ENCODE measurements at places on chromosomes 16 and 17.

DNA sequence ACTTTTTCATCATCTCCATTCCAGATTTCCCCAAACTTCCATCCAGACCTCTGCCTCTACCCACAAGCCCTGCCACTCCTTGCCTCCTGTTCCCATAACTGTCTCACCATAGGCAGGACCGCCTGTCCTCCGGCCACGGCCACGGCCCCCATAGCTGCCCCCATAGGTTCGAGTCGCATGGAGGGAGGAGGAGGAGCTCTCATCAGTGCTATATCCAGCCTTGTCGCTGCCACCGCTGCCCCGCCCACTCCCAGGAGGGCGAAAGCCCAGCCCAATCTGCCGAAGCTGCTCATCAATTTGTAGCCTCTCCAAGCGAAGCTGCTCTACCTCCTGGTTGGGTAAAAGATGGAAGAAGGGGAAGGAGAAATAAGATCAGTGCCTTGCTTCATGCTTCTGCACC, 3.4 kb upstream of the SOX15 start:
- DNase-seq, result no peak

GRCh38 chr17:48678141-48678971, 44.0 kb downstream of the PRAC1 start:
- peak; percentile 21 for DNase-seq

- DNase-seq, result no peak
These were observed 20.1 kb downstream of the WFDC1 start for GRCh38 chr16:84314814-84315213.

DNA sequence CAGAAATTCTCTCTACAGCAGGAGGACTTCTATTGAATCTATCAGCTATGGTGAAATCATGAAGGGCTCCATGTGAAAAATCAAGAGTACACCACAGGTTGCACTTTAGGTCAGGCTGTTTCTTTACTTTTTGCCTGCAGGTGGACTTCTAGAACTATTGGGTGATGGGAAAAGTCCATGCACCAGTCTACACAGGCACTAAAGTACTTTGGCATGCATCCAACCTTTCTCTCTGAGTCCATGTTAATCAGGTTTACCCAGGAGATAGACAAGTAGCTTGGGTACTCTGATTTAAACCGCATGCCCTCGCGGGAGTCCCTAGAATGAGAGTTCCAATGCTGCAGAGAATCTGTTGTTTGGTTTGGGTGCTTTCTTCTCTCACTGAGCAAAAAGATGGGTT, 9.1 kb upstream of the ANKFN1 start:
- no peak for DNase-seq

DNA sequence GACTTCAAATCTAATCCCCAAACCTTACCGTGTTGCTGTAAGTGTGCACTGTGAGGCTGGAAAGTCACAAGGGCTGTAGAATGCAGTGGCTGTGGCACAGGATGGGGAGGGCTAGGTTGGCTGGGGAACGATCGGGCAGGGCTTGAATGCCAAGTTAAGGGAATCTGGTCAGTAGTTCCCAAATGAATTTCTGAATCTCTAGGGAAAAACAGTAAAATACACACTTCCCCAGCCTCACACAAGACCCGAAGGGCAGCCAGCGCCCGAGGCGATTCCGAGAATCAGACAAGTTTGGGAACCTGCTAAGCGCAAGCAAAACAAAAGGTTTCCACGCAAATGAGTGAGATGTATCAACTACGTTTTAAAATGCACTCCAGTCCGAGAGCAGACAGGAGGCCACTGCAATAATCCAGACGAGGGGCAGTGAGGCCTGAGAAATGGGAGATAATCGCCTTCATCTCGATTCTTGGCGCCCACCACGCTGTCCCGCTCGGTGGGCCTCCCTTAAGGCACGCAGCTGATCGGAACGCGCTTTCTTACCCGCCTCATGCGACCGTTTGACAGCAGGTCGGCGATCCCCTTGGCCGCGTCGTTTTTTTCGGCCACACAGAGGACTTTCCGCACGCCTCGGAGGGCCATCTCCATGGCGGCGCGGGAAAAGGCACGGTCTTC, 599 bp downstream of the TOP3A start:
- no peak for DNase-seq

GRCh38 chr17:35879773-35880654, at the start of gene CCL5:
TSS of gene CCL5 (minus strand) at chr17:35880360.
- DNase-seq, result no peak

DNA sequence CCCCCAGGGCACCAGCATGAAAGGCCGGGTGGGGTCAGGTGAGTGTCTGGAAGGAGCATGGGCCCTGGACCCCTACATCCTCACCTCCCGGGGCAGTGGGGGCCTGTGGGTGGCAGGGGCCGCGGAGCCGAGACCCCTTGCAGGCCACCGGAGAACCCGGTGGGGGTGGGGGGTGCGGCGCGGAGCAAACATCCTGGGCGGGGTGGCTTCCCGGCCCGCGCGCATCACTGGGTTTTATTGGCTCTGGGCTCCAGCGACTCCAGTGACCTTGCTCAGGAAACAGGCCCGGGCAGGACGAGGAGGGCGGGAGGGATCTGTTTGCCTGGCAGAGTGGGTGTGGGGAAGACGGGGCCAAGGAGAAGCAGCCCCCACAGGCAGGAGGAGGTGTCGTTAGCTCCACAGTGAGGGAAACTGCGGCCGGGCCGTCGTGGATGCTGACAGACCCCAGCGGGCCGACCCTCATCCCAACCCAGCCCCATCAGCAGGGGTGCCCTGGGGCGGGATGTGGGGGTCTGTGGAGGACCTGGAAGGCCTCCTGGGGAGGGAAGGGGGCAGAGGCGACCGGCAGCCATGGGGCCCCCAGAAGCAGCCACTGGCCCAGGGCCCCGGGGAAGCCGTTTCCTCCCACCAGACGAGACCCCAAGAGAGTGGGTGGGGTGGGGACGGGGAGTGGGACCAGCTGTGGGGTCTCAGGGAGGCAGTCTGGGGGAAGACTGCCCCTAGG, 10.6 kb downstream of the SSTR5 start:
- no peak for DNase-seq

DNA sequence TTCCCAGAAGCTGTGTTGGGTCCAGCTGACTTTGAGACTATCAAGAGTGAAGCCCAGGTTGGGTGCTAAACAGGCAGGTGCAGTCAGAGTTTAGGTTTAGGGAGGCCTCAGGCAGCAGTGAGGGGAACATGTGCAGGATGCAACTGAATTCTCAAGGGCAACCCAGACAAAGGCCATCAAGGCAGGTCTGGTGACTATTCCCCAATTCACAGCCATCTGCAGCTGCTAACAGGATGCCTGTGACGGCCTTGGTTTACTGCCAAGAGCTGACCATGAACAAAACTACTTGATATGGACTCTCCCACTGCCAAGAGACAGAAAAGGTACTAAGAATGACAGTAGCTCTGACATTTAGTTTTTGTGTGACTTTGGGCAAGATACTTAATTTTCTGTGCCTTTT, 45.2 kb upstream of the BCAR1 start:
- no peak for DNase-seq

- no peak for DNase-seq
These were observed 48.9 kb downstream of the RABEP1 start for GRCh38 chr17:5330981-5331380.

- DNase-seq, result no peak
These were observed 89.7 kb downstream of the MARCHF10 start for GRCh38 chr17:62718429-62718828.

DNA sequence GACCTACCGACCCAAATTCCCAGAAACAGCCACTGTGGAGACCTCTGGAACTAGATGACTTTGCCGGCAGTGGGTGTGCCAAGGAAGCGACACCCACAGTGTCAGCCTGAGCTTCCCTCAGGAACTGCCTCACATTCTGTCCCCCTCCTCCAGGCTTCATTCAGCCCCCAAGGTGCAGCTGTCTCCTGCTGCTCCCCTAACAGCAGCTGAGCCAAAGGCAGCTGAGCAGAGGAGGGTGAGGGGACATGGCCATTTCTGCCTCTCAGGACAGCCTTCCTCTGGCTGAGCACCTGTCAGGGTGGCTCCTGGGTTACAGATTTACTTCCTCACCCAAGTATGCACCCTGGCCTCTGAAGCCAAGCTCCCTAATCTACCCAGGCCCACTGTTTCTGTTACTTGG, 22.1 kb upstream of the MTMR4 start:
- DNase-seq, result no peak

DNA sequence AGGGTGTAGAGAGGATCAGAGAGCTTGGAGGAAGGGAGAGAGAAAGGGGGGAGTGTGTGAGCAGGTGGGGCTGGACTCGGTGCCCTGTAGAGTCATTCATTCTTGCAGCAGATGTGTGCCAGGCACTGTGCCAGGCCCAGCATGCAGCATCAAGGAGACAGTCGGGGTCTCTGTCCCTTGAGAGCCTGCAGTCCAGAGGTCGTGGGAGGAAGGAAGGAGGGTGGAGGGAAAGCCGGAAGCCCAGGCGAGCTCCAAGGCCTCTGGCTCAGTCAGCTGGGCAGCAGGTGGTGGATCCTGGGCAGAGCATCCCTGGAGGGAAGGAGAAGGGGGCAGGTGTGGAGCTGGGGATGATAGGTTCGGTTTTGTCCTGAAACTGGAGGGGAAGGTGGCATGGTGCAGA, 27.5 kb downstream of the EPN2 start:
- no peak for DNase-seq

DNA sequence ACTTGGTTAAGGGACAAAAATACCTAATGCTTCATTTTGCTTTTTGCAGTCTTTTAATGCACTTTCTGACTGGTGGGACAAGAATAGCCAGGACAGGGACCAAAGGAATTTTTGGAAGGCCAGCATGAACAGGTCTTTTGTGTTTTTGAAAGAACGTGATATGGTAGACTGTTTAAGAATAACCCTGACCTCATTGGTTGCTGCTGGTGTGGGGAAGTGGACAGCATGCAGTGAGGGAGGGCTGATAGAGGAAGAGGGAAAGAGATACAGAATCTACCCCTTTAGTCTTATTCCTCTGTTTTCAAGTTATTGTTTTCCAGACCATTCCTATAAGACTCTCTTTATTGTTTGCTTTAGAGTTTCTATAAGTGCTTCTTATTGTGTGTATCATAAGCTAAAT, 816.2 kb downstream of the CDH11 start:
- DNase-seq, result no peak

GRCh38 chr16:54072237-54072636, 214.3 kb downstream of the IRX3 start:
- DNase-seq, result no peak

DNA sequence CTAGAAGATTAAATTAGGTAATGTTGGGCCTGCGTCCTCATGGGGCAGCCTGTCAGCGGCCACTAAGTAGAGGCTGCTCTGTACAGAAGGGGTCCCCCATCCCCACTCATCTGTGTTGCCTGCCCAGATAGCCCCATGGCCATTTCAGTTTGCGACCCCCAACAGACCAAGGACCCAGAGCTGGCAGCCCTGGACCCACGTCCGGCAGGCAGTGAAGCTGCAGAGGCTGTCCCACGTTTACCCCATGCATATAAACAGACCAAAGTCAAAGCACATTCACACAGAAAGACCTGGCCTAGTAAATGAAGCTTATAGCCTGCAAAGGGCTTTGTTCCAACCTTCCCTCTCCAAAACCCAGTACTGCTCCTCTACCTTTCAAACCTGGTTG, 4.6 kb downstream of the PDF start:
- no peak for DNase-seq

GRCh38 chr16:20260215-20261009, 66.9 kb downstream of the GP2 start:
- DNase-seq, result no peak

GRCh38 chr16:16016388-16016964, 67.1 kb downstream of the ABCC1 start:
- DNase-seq, result no peak

DNA sequence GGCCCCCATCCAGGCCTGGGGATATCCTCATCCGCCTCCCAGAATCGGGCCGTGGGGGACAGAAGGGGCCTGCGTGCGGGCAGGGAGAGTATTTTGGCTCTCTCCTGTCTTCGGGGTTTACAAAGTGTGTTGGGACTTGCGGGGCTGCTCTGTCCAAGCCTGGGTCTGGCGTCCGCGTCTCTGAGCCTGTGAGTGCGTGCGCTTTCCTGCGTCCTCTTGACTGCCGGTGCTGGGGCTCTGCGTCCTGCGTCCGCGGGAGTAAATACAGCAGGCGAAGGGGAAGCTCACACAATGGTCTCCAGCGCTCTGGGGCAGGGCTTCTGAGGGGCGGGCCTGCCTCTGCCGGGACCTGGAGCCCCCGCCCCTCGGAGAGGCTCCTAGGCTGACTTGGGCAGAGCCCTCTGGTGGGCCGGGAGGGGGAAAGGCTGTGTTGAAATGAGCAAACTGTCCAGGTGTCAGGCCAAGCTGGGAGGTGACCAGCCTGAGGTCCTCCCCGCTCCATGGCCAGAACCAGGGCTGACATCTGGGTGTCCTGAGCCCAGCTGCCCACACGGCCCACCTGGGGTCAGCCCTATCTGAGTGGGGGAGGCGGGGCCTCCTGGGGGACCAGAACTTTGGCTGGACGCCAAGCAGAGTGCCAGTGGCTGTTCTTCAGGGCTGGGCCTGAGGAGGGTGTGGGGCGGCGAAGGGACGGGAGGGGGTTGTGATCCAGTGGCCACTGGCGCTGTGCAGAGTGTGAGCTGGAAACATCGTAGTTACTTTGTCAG, 233.6 kb downstream of the SEC14L1 start:
- no peak for DNase-seq

- DNase-seq, result no peak
These were observed 52.3 kb upstream of the ARL6IP1 start for GRCh38 chr16:18853694-18854093.

- no peak for DNase-seq
These were observed 174.9 kb upstream of the CIBAR2 start for GRCh38 chr16:85286951-85287814.

- no peak for DNase-seq
These were observed 173.7 kb downstream of the CDK5R1 start for GRCh38 chr17:32660496-32660985.

GRCh38 chr17:78746263-78746948, 35.7 kb downstream of the CYTH1 start:
- no peak for DNase-seq

GRCh38 chr17:7572338-7572587, 7.2 kb upstream of the CD68 start:
- DNase-seq, result no peak

GRCh38 chr16:50393416-50393815, 24.6 kb upstream of the BRD7 start:
- DNase-seq, result no peak

DNA sequence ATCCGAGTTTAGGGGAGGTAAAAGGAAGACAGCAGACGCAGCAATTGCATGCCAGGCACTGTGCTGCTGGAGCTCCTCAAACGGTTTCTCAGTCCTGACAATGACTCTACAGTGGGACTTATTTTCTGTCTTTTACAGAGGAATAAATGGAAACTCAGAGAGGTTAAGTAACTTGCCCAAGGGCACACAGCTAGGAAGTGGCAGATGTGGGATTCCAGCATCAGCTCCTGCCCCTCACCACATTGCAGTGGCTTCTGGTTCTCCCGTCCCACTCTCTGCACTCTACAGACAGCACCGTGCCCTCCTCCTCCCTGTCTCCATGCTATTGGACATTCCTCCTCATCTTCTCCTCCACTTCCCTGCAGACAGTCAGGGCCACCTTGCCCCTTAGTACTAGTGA, 74.2 kb upstream of the KSR1 start:
- DNase-seq, result no peak

DNA sequence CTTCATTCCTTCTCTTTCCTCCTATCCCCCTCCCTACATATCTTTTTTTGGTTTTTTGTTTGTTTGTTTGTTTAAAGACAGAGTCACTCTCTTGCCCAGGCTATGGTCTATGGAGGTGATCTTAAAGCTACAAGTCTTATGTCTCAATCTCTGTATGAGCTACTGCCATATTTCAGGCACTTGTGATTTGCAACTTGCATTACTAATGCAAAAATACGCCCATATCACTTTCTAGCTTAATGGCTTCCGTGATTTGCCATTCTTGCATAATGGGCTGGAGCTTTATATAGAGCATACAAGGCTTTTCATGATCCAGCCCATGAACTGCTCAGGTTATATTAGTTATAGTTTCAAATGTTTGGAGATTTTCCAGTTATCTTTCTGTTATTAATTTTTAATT, 7.5 kb downstream of the CFAP97D1 start:
- DNase-seq, result no peak

GRCh38 chr17:17171186-17171585, 34.9 kb downstream of the PLD6 start:
- no peak for DNase-seq
